ENCODE measurements at places on chromosomes 2 and 18.

DNA sequence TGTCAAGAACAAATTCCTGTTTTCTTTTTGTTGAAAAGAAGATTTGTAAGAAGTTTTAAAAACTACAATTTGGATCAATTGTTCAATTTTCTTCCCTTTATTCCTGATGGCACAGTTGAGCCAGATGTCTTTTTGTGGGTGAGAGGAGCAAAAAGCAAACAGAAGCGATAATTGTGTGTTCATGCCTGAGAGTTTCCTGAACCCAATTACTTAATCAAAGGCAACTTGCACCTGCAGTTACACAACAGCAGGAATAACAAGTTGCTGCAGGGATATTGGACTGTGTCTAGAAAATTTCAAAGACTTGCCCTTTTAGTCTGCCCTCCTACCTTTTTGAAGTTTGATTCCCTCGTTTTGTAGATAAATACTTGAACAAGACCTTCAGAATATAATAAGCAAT is 383.6 kb downstream of the DSEL start:
- no peak for DNase-seq

DNA sequence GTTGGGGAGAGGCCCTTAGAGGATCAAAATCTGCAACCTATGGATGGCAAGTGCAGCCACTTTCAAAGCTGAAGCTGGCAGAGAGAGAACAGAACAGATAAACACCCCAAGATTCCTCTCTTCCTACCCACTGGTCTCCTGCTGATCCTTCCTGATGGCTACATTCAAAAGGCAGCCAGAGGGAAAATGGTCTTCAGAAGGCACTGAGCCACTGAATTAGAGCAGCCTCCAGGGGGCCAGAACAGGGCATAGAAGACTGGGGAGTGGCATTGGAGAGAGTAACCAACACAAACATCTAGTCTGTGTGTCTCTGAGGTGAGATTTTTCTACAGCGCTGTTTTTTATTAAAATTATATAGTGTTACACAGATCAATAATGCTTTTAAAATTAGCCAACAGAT is 432.6 kb downstream of the PARD3B start:
- DNase-seq = no peak

DNA sequence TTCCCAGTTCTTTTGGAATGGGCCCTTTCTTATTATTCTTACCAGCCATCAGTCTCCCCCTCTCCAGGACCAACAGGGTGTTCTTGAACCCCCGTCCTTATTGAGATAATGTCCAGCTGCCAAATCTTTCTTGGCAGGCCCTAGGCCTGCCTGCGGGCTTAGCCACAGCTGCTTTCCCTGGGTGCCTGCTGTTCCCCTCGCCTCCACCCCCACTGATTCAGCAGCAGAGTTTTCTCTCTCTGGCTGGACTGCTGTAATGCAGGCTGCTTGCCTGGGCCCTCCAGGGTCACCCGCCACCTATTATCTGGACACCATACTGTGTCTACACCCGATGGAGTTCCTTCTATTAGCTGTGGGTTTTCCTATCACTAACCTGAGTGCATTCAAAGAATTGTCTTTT is 395.4 kb upstream of the ATP5MC3 start:
- no peak for DNase-seq

GRCh38 chr2:85459771-85460170 is 41.3 kb downstream of the SH2D6 start:
- DNase-seq = no peak

DNA sequence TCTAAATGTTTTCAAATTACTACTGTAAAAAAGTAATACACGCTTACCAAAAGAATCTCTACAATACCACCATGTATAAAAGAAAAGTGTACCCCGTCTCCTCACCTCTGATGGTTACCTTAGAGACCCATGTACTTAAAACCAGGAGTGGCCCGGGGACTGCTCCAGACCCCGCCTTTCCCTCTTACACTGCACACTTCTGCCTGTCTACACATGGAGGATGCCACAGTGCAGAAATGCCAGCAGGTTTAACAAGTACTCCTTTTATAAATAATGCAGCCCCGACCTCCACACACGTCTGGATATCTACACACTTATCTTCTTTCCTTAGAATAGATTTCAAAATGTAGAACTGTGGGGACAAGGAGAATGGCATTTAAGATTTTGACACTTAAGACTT is 5.3 kb downstream of the HDAC4 start:
- no peak for DNase-seq

GRCh38 chr2:242057379-242058040 is 188.0 kb downstream of the RTP5 start:
- DNase-seq = no peak

DNA sequence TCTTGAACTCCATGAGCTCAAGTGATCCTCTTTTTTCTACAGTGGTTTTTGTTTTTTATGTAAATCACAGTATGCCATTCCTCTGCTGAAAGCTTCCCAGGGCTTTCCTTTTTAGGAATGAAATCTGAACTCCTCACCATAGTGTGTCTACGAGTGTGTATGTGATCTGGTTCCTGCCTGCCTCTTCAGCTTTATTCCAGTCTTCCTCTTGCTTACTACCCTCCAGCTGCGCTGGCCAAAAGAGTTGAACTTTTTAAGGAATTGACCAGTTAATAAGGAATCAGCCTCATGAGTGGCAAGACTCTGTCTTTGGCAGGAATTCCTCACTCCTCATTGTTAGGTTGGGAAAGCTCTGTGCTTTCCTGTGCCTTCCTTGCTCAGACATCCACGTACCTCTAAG is 4.0 kb downstream of the CCT7 start:
- no peak for DNase-seq

- DNase-seq = no peak
Observed at GRCh38 chr2:137050949-137051348, 285.6 kb downstream of the THSD7B start.

DNA sequence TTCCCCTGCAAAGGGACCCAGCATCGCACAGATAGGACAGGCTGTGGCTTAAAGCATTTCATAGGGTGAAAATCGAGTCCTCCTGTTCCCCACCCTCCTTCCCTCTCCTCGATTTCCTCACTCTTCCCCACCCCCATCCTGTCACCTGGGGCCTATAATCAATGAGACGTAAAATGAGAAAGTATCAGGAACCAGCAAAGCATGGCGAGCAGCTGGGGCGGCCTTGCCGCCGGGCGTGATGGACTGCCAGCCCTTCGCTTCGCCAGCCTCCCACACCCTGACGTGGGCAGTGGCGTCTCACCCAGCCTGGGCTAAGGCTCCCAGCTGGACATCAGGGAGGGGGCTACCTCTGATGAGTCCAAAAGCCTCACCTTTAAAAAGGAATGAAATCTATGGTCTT is 11.1 kb downstream of the SLC30A3 start:
- DNase-seq = no peak

DNA sequence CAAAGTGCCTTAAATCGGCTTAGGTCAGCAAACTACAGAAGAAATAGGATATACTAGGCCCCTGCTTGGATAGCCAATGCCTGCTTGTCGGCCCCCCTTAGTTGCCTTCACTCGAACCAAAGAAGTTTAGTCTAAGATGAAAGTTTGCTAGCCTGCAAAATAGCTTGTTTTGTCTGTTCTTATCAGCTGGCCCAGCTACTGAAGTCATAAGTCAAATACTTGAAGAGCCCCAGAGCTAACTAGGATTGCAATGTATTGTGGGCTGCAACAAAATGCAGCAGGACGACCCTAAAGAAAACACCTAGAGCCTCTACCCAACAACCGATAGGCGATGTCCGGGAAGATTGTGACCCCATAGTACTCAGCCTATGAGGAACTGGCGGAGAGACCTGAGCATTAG is 183.5 kb upstream of the HS6ST1 start:
- no peak for DNase-seq

- DNase-seq = peak; percentile 21
Observed at GRCh38 chr2:16281451-16282335, 341.3 kb downstream of the MYCN start.

DNA sequence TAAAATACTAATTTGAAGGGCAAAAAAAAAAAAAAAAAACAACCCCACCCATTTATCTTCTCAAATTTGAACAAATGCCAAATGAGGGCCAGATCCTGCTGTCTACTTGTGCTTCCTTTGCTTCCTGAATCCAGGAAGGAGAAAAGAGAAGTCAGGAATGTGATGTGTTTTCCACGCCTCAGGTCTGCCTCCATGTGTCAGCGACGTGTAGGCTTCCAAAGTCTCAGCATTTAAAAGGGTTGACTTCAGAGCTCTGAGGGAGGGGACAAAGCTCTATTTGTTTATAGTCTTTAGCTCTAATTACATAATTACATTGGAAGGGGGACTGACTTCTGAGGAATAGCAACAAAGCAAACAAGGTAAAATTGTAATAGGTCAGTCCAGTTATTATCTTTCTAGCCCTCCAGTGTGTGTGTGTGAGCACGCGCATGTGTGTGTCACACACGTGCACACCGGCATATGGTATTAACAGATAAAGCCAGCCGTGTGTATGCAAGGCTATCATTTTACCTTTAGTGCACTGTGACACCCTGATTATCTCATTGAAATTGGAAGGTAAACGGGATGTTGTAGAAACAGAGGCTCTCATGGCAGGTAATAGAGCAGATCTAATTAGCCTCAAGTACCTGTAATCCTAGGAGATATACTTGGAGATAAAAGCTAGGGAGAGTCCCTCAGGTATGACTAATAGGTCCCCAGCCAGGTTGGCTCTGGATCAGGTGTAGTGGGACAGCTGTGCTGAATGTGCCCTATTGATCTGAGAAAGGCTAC is 911.4 kb upstream of the ZEB2 start:
- peak; percentile 96 for DNase-seq

- DNase-seq = no peak
Observed at GRCh38 chr2:189624648-189625355, 36.5 kb upstream of the ASNSD1 start.

DNA sequence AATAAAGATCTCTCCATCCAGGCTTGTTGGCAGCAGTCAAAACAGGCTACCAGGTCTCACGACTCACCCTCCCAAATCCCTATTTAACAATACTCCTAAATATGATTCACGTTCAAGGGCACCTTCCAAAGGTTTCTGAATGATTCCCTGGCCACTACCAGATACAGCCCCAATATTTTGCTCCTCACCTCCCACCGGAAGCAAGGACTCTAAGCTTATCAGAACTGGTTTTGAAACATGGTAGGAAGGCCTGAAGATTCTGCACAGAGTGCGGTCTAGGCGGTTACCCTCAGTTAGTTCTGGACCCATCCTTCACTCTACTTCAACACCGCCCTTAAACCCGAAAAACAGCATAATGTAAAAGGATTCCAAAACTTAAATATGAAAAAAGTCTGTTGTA is 5.2 kb downstream of the PPP4R1 start:
- DNase-seq = no peak

GRCh38 chr2:126866451-126866850 is 32.2 kb upstream of the TEX51 start:
- no peak for DNase-seq

- no peak for DNase-seq
Observed at GRCh38 chr18:76604935-76605240, 109.8 kb upstream of the ZNF516 start.

DNA sequence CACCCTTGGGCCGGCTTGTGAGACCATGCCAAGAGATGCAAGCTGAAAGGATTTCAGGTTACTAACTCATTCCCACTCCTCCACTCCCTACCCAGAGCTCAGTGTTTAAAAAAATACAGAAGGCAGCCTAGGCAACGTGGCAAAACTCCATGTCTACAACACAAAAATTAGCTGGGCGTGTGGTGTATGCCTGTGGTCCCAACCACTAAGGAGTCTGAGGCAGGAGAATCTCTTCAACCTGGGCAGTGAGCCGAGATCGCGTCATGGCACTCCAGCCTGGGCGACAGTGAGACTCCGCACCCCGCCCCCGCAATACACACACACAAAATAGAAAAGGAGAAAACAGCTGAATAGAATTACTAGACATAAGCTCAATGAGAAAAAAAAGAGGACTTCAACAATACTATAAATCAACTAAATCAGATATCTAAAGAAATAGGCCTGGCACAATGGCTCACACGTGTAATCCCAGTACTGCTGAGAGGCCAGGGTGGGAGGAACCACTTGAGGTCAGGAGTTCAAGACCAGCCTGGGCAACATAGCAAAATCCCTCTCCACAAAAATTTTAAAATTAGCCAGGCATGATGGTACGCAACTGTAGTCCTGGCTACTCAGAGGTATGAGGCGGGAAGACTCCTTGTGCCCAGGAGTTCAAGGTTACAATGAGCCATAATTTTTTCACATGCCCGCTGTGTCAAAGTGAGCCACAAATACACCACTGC is 10.1 kb downstream of the IWS1 start:
- DNase-seq = no peak

DNA sequence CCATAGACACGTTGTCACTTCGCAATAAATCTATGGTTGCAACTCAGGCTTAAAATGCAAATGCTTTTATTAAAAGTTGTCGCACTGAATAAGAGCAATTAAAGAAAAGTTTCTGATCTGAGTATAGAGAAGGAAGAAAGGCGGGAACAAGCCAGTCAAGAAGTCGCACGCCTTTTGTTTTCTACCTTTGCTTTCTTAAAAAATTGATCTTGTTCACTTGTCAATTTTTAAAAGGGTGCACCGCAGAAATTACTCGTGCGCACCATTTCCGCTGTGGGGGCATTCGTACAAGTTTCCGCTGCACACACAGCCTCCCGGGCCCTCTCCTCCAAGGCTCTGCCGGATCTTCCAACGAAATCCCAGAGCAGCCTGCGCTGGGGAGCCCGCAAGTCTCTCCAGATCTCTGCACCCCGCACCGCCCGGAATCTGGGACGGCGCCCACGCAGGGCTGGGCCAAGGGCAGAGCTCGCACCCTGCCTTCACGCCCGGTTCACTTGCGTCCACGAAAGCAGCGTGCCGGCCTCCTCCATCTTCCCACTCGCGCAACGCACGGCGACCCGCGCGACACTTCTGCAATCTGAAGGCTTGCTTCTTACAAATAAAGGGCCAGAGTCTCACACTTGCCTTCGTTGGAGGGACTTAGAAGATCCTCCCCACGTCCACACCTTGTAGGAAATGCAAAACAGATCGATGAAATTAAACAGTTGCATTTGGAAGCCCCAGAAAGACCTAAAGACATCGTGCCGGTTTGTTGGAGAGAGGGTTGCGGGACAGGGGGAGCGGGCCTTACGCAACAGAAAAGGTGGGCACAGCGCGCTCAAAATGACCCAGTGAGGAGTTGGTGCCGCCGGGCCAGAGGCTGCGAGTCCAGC is 2.6 kb upstream of the SALL3 start:
- no peak for DNase-seq

- no peak for DNase-seq
Observed at GRCh38 chr2:16728351-16729136, 62.9 kb upstream of the CYRIA start.

GRCh38 chr2:59233448-59233847 is 992.3 kb upstream of the FANCL start:
- no peak for DNase-seq

- DNase-seq = peak; percentile 73
Observed at GRCh38 chr2:172931256-172931894, 144.3 kb upstream of the MAP3K20 start.

GRCh38 chr2:149994057-149994728 is 406.6 kb upstream of the MMADHC start:
- DNase-seq = no peak

- no peak for DNase-seq
Observed at GRCh38 chr2:210159059-210159458, 12.2 kb downstream of the KANSL1L start.
